Peyer's patch (tissue), 4 donors: ENCODE measurements at places on chromosomes 5 and 9.

DNA sequence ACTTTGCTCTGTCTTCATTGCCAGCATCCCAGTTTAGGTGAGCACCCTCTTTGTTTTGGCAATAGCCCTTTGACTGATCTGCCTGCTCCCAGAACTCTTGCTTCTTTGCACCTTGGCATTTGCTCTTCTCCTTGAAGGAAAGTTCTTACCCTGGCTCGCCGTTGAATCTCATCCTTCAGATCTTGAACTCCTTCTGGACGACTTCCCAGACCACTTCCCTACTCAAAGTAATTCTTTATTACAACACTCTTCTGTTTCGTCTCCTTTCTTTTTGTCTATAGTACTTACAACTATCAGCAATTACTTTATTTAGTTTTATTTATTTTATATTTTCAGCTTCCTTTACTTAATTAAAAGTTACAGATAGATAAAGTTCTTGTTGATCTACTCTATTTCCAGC, 1510.1 kb downstream of the MAT2B start:
- no peak for DNase-seq

GRCh38 chr5:8570528-8570927, 701.6 kb downstream of the MTRR start:
- DNase-seq: no peak

GRCh38 chr5:32638309-32638708, 53.0 kb downstream of the SUB1 start:
- no peak for DNase-seq

DNA sequence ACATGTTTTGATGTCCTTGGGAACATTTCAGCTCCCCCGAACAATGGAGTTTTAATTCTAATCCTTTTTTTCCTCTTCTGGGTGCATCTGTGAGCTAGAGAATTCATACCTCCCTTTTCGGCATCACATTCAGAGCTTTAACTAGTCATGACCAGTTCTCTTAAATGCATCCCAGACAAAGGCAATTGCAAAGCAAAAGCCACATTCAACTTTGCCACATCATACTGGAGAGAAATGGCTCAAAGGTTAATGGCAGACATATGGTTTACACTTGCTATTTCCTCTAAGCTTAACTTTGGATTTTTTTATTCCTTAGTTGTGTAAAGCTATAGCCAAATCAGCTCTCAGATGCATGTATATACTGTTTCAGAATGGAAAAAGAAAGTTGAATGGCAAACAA, 153.3 kb downstream of the ESM1 start:
- no peak for DNase-seq

DNA sequence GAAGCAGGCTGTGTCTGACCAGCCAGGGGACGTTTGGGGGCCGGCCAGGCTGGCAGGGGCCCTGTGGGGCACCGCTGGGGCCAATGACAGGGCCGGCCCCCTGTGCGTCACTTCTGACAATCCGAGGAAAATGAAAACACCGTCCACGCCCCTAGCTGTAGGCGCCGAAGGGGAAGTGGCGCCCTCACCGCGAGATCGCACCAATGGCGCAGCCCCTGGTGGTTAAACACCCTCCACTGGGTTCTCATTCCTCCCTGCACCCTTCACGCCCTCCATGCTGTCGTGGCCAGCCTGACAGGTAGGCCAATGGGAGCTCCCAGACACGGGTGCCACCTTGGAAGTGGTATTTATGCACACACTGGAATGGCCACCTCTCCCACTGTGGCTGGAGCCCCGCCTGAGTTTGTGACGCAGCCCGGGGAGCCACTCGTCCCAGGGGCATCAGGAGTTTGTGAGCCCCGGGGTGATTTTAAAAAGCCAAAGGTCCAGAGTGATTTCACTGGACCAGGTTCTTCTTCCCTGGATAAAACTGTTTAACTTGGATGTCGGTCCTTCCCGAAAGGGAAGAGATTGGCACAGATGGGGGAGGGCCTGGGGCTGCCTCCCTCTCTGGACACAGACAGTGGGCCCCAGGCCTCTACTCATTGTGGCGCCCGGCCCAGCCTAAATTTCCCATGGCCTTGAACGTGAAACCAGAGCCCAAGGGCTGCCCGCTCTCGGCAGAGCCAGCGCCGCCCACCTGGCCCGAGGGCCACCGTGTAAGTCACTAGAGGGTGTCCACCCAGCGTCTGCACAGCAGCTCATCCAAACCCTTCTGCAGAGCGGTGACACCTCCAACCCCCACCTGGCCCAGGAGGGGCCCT, 49.7 kb downstream of the NKD2 start:
- no peak for DNase-seq

DNA sequence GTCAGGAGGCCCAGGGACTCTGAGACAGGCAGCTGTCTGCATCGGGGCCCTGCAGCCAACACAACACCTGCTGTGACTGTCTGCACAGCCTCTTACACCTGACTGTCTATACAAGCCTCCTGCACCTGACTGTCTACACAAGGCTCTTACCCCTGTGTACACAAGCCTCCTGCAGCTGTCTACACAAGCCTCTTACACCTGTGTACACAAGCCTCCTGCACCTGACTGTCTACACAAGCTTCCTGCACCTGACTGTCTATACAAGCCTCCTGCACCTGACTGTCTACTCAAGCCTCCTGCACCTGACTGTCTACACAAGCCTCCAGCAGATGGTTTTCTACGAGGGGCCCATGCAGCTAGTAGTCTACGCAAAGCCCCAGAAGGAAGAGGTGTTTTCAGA, 18.6 kb downstream of the IRX2 start:
- DNase-seq: no peak

GRCh38 chr5:66828046-66828547, 231.9 kb downstream of the MAST4 start:
- DNase-seq: no peak

- no peak for DNase-seq
Observed at GRCh38 chr9:19551124-19551929, 142.5 kb downstream of the ACER2 start.

GRCh38 chr5:76582230-76583162, 40.7 kb downstream of the F2RL2 start:
- DNase-seq: no peak

DNA sequence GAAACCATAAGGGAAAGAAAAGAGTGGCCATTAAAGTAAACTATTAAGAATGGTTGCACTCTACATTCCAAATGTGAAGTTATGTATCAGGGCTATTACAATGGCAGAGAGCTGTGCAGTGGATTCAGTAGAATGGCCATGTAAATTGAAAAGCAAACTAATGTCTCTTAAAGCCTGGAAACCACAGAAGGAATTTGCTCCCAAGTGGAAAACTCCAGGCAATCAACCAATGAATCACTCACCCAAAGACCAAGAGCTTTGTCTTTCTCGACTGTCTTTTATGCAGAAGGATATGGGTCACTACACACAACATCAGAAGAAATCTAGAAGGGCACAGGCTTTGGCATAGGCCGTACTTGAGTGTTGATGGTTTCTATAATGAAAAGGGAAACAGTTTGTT, 114.9 kb downstream of the TLE1 start:
- DNase-seq: no peak

GRCh38 chr9:130394320-130394719, 50.4 kb upstream of the ASS1 start:
- no peak for DNase-seq

GRCh38 chr9:80369641-80370040, 797.9 kb downstream of the TLE4 start:
- no peak for DNase-seq

GRCh38 chr9:113355040-113355596, 5.8 kb downstream of the BSPRY start:
- no peak for DNase-seq

GRCh38 chr9:93124793-93125192, 9.3 kb downstream of the NINJ1 start:
- peak; percentile 37 for DNase-seq

- no peak for DNase-seq
Observed at GRCh38 chr5:42930934-42931333, 109.2 kb downstream of the ANXA2R start.

GRCh38 chr9:137809040-137809576, 68.5 kb upstream of the CACNA1B start:
- DNase-seq: peak; percentile 49

- DNase-seq: no peak
Observed at GRCh38 chr5:177304392-177305119, 957 bp downstream of the PRELID1 start.

DNA sequence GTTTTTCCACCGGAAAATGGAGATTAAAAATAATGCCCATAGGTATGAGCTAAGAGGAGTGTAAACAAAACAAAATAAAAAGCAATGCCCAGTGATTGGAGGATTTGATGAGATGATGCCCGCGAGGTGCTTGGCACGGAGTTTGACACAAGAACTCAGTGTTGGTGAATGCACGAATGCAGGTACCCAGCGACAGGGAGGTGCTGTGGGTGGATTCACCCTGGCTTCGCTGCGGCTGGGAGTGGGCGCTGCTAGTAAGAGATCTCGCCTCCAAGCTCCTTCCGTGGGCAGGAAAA, 526 bp upstream of the STXBP1 start:
- DNase-seq: no peak

DNA sequence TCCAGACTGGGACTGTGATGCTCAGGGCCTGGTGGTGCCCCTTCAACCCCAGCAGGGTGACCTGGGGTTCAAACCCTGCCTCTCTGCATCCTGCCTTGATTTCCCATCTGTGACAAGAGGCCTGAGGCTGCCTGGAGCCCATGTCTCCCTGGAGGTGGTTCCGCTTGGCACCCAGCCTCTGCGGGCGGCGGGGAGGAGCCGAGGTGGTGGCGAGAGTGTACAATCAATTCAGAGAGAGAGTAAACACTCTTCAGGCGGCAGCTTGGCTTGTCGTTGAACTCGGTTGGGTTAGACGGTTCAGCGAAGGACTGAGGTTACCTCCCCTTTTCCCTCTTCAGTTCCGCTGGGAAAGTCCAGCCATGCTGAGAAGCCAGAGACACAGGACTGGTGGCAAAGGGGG, 39.3 kb downstream of the NTNG2 start:
- no peak for DNase-seq

DNA sequence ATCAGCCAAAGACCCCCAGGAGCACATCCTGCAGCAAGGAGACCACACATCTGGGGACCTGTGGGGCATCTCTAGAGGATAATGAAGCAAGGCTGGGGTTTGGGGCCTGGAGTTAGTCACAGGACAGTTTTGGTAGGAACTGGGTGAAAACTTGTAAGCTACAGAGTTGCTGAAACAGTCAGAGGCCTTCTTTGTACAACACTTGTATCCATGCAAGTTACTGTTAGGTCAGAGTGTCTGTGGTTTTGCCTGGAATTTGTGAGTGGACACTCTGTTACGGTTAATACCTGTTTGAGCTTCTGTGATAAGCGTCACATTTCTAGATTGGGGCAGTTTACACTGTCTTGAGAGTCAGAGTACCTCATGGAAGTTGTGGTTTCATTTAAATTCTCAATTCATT, 22.6 kb upstream of the ASPN start:
- no peak for DNase-seq

GRCh38 chr9:9142001-9142400, 1342.4 kb upstream of the DMAC1 start:
- DNase-seq: no peak

DNA sequence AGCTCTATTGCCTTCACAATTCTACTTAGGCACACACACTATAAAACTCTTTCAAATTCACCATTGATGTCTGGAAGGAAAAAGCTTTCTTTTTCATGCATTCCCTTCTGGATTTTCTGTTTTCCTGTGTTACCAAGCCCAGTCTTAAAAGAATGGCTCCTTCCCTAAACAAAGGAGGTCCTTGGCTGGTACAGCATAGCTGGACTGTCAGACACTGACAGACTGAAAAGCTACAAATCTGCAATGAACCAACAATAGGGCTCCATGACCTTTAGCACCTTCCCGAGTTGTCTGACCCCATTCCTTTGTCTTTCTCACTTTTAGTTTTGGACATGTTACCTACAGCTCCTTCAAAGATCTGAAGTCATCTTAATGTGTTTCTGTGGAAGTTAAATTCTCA, 382.5 kb downstream of the TMEM161B start:
- DNase-seq: no peak

DNA sequence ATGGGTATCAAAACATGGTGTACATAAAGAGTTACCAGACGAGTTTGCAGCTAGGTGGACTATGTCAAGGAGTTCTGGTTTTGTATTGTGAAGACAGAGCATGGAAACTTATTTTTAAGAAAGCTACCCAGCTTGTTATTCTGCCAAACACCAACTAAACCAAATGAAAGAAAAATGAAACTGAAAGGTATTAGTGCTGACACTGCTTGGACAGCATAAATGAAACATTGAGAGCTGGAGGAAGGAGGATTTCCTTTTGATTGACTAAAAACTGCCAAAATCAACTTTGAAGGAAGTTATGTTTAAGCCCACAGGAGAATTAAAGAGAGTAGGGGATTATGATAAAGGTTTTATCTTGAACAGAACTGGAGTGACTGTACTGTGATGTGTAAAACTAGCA, 766.2 kb downstream of the PTPRD start:
- DNase-seq: no peak

DNA sequence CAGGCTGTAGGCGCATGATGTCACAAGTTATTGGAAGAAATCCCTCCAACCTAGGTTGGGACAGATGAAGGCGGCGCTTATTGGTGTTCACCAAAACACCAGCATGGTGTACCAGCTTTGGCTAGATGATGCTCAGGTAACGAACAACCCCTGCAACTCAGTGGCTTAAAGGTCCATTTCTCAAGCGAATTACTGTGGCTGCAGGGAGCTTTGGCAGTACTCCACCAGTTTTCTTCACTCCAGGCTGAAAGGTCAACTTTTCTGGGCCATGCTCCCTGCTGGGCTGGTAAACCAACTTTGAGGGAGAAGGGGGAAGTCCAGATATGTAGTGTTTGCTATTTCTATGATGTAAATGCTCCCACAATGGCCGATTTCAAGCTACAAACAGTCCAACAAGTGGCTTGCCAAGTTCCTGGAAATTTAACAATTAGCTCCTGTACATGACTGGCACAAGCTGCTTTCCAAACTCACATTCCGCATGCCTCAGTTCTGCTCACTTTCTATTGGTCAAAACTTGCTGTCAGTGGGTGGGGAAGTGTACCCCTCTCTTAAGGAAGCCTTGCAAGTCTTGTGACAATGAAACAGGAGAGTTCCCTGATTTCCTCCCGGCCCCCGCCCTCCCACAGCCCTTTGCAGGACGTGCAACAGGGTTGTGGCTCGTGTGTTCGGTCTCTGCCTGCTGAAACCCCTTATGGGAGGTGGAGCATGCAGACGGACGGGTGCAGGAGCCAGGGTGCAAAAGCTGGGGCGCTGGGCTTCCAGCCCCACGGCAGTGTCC, 588 bp upstream of the ZBED3 start:
- DNase-seq: no peak

GRCh38 chr5:74378464-74378863, 262.1 kb downstream of the ENC1 start:
- no peak for DNase-seq

- DNase-seq: no peak
Observed at GRCh38 chr5:180990882-180991242, 2.2 kb downstream of the BTNL3 start.
